ENCODE measurements at places on chromosomes 12 and 14.

GRCh38 chr12:125228519-125229260 lies 163.5 kb downstream of the AACS start:
- no peak for DNase-seq

DNA sequence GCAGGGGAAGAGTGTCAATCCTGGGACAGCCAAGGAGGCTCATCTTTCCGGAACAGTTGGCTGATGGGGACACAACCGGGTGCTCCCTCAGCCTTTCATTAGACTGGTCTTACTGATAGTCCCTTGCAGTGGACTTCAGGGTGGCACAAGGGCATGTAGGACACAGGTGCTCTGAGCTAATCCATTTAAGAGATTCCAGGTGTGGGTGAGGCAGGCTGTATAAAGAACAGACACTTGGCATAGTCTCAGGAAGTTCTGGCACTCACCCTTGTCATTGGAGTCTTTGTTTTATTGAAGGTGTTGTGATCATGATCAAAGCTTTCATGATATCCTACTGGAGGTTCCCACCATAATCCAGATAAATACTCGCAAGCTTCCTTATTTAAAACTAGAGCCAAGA lies 341.6 kb downstream of the EMP1 start:
- no peak for DNase-seq

DNA sequence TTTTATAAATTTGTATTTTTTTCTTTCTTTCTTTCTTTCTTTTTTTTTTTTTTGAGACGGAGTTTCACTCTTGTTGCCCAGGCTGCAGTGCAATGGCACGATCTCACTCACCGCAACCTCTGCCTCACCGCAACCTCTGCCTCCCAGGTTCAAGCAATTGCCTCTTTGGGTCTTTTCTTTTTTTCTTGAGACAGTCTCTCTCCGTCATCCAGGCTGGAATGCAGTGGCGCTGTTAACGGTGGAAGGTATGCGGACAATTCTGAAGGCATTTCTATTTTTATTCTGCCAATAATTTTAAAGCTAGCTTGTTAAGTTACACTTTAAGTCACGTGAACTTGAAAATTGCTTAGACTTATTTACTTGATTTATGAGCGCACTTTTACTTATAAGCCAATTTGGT lies 8.8 kb upstream of the PHC1 start:
- no peak for DNase-seq

DNA sequence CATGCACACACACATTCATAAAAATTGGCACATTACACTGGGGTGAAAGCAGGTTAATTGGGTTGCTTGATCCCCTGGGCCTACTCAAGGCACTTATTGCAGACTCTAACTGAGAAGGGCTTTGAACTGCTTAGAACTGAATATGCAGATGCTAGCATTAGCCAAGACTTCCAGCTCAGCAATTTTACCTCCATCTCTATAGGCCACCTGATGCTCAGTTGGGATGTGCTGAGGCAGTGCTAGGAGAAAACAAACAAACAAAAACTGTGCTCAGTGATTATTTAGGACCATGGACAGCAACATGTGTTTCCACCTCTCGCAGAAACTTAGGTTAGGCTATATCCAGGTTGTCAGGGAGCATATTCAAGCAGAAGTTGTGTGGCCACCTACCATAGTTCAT lies 124.8 kb upstream of the WSCD2 start:
- DNase-seq = no peak

Data from cortex of kidney (tissue), 1 donor.